ENCODE measurements at places on chromosomes 3 and 15.
A peak's percentile ranks its signal among the peaks of the same experiment; 100 is the strongest.

- DNase-seq = no peak
Measured at GRCh38 chr15:52112203-52112750, 298 bp downstream of the BCL2L10 start.

DNA sequence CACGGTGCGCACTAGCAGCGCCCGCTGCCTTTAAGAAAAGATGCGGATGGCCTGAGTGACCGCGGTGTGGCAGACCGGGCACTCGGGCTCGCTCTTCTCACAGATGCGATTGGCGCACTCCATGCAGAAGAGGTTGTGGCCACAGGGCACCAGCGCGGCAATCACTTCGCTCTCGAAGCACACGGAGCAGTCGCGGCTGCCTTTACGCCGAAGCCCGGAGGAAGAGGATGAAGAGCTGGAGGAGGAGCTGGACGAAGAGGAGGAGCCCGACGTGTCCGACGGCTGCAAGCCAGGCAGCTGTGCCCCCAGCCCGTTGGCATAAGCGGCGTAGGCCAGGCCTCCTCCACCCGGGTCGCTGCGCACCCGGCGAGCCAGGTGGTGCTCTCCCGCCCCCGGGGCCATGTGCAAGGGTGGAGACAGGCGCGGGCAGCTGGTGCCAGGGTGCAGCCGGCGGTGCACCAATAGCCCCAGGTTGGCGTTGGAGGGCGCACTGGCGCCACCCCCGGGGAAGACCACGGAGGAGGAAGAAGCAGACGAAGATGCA is 2.6 kb downstream of the MEX3B start:
- DNase-seq = no peak

GRCh38 chr15:76161153-76162035 is 101.6 kb downstream of the TMEM266 start:
- no peak for DNase-seq

- DNase-seq = no peak
Measured at GRCh38 chr3:17946619-17947018, 204.2 kb upstream of the TBC1D5 start.

- no peak for DNase-seq
Measured at GRCh38 chr3:107117922-107118536, 259.2 kb upstream of the CCDC54 start.

DNA sequence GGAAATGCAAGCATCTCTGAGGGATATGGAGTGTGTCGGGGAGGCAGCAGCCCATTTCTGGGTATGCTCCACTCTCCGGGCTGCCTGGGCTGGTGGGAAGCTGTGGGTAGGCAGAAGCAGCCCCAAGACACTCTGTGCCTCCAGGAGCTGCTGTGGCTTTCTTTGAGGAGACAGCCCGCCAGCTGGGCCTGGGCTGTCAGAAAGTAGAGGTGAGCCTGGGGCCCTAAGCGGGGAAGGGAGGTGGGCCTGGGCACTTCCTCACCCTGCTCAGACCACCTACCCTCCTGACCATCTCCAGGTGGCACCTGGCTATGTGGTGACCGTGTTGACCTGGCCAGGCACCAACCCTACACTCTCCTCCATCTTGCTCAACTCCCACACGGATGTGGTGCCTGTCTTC is 1.7 kb downstream of the ACY1 start:
- no peak for DNase-seq

DNA sequence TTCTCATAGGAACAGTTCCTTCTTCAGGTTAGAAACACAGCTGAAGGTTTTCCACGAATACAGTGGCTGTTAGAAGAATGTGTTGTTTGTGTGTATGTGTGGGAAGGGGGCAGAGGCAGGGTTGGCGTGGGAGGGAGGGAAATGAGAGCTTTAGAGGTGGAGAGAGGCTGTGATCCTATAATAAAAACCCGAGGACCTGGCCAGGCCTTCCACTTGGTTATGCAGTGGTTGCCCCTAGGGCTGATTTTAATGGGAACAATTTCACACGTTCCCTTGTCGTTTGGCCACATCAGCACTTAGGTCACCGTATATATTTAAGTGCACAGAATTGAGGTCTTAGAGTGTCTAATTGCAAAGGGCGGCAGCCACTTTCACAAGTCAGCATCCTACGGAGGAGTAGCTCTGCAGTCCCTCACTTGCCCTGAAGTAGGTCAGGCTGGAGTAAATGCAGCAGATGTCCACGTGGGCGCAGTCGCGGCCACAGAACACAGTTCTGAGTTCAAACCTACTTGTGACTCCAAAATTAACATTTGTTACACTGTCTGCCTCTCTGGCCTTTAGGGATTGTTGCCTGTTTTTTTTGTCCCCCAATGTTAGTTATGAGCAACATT is 85.6 kb downstream of the PDCD6IP start:
- no peak for DNase-seq

DNA sequence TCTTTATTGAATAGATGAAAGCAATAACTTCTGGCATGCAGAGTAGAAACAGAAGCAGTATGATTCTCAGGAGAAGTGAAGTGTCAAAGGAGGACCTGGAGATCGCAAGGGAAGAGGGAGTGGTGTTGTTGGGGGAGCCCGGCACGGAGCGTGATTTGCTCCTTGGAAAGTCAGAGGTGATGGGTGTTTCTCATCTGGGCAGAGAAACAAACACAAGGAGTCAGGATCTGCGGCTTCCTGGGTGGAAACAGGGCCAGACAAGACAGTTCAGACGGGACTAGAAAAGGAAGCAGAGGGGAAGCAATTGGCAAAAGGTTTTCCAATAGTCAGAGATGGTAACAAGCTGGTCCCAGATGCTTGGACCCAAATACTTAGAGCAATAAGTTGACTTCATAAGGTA is 34.4 kb upstream of the CCDC80 start:
- no peak for DNase-seq

- no peak for DNase-seq
Measured at GRCh38 chr15:23422946-23423708, 23.9 kb downstream of the GOLGA6L2 start.

GRCh38 chr3:36697229-36698001 is 66.9 kb downstream of the DCLK3 start:
- peak; percentile 89 for DNase-seq

DNA sequence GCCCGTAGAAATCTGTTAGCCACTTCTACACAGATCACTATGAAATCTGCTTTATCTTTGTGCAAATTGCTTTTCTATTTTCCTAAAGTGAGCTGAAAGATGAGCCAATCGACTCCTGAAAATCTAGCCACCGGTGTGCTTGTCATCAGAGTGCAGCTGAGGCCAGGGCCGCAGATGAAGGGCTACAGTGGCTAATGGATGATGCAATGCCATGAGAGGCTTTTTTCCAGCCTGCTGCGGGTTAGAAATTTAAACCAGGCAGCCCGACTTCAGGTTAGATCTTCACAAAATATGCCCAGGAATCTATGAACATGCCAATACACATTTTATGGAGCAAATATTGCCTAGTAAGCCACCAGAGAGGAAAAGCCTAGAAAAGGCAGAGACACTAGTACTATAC is 948.2 kb upstream of the CFAP20DC start:
- no peak for DNase-seq

GRCh38 chr3:37855363-37855970 is 6.2 kb upstream of the CTDSPL start:
- DNase-seq = peak; percentile 97

DNA sequence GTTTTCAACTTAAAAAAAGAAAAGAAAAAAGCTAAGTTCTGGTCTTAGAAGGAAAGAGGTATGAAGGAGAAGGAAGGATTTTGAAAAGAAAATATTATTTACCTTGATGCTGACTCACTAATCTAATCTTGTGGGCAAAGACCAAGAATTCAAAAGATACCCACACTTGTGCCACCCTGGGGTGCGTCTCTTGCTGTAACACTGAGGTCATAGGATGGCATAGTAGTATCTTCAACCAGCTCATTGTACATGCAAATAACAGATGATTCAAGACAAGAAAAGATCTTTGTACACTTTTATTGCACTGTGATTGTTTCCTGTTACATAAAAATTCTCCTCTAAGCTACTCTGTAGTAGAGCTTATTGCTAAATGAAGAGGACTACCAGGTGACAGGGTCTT is 17.3 kb downstream of the PLS1 start:
- DNase-seq = no peak

DNA sequence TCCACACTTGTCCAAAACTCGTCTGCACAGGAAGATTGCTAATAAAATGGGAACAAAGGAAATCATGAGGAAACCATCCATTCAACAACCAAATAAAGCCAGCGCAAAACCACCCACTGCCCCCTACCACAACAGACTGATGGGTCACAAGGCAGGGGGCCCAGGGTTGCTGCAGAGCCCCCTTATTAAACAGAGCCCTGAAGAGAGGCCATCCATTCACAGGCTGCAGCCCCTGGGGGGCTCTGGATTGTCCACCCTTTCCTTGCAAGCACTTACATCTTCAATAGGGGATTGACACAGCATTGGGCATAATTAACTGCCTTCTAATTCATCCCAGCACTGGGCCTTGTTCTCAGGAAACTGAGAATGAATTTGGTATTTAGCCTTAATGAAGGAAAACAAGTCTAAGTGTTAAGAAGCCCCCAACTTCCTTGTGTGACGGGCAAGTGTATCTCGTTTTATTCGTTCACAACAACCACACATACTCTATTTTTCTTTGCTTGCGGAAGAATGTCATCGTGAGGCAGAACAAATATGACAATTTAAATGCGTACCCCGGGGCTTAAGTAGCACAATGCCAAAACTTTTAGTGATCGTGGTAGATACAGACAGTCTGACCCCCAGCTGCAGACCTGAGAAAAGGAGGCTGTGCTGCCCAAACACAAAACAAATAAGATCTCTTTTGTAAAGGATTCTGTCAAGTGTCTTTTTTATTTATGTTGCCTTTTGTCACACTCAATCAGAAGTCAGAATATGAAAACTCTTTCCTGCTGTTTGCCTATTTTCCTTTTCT is 144.0 kb downstream of the SEMA6D start:
- DNase-seq = no peak

DNA sequence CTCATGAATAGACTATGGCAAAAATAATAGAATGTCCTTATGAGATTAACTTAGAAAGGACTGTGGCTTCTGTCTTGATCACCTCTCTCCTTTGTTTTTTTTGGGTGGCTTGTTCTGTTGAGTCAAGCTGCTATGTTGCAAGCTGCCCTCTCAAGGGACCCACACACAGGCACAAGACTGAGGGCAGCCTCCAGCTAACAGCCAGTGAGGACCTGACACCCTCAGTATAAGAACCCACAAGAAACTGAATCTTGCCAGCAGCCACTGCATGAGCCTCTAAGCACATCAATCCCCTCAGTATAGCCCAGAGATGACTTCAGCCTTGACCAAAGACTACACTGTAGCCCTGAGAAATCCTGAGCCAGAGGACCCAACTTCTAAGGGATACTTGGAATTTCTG is 361.1 kb downstream of the MCTP2 start:
- DNase-seq = no peak

DNA sequence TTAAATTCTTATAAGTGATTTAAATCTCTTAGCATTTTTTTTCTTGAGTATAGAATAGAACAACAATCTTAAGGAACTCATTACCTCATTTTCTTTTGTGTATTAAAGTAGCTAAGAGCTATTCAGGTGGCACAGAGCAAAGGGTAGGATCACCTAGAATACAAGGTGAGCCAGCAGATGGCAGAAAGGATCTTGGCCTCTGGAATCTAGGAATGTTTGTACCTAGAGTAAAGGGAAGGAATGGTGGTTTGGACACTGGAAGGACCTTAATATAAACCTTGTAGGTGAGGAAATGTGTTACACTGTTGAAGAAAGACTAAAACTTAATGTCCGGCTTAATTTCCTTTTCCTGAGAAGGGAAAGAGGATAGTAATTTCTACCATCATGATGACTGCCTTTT is 89.0 kb downstream of the GHSR start:
- DNase-seq = no peak

GRCh38 chr15:59657635-59658125 is 365 bp upstream of the GTF2A2 start:
- DNase-seq = no peak

GRCh38 chr15:81323559-81323943 is 390 bp downstream of the STARD5 start:
- DNase-seq = no peak

DNA sequence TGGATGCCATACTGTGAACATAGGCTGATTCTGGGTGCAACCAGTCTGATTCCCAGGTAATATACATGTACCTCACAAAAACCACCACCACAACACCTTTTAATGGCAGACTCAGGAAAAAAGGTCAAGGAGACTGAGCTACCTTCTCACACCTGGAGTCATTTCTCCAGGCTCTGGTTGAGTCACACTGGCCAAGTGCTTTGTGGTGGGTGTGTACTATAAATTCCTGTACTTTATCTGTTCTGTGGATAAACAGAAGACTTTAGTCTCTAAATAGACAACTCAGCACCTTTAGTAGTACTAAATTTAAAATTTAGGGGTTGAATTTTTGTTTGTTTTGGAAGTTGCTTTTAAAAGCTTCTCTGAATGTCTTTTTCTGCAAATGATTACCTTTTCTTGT is 46.7 kb downstream of the TOP2B start:
- no peak for DNase-seq

DNA sequence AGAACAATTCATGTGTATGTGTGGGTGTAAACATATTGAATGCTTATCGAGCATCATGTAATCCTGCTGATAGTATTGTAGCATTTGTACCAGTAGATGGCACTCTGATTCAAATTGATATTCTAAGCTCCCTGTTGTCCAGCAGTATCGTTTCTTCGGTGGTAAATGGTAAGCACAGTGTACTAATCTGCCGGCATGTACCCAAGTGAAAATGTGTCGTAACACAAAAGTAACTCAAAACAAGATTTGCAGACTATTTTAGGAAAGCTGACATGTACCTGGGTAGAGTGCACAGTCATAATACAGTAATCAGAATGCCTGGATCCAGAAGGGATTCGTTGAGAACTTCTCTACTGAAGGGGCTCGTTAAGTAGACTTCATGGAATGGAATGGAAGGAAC is 31.7 kb upstream of the MNS1 start:
- no peak for DNase-seq

- no peak for DNase-seq
Measured at GRCh38 chr3:197124713-197125112, 95.1 kb upstream of the MELTF start.

DNA sequence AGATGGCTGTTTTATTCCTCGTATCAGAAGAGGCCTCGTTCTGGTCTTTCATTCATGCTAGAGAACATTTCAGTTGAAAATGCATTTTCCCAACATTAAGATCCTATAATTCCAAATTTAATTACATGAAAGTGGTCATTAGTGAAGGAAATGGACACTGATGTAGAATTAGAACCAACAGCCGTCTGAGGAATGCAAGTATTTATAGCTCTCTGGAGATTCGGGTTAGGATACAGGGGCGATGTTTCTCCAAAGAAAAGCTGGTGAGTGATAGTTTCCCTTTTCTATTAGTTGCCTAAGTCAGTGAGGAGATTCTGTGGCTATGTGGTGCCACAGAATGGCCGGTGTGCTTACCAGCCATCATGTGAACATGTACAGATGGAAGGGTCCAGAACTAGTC is 109.0 kb upstream of the IL12A start:
- DNase-seq = no peak

- no peak for DNase-seq
Measured at GRCh38 chr15:68654786-68655560, 76.2 kb downstream of the CORO2B start.

- DNase-seq = peak; percentile 78
Measured at GRCh38 chr3:37670961-37671483, 190.7 kb upstream of the CTDSPL start.

- no peak for DNase-seq
Measured at GRCh38 chr15:58584789-58585461, 153.1 kb downstream of the LIPC start.

- no peak for DNase-seq
Measured at GRCh38 chr3:21668012-21668411, 83.0 kb downstream of the ZNF385D start.

GRCh38 chr3:113287803-113288648 is 76.7 kb downstream of the BOC start:
- DNase-seq = no peak
